ENCODE measurements at places on chromosomes 7 and 10. TPM values are rescaled to one million over a fixed set of nuclear protein-coding genes. Genes with fewer than 3 reads are reported as not detected.

KIF20B gene
- total RNA-seq: 15.0 TPM

BHLHA15 gene
- 0.39 TPM for total RNA-seq

SPAG6 gene
- total RNA-seq: not detected

ZNHIT1 gene
- 107 TPM for total RNA-seq

EGR2 gene
- total RNA-seq: 0.43 TPM

CNPY1 gene
- total RNA-seq: not detected

GPR15LG gene
- total RNA-seq: not detected

NEUROD6 gene
- total RNA-seq: not detected

C10orf62 gene
- total RNA-seq: not detected

ASB4 gene
- 0.29 TPM for total RNA-seq

AKR1B15 gene
- 32.0 TPM for total RNA-seq

ANKRD7 gene
- 0.36 TPM for total RNA-seq

ADAP1 gene
- total RNA-seq: 4.4 TPM

NUTM2E gene
- 0.53 TPM for total RNA-seq

SLC26A3 gene
- not detected for total RNA-seq

SPDYE2B gene
- not detected for total RNA-seq

MYL7 gene
- total RNA-seq: not detected

C10orf53 gene
- total RNA-seq: not detected

CYP3A5 gene
- 2.5 TPM for total RNA-seq

UBN2 gene
- 2.7 TPM for total RNA-seq

GHRHR gene
- total RNA-seq: not detected

PNLIP gene
- not detected for total RNA-seq

ADAM8 gene
- total RNA-seq: 4.4 TPM

OR6B1 gene
- total RNA-seq: not detected

ANKRD22 gene
- 0.35 TPM for total RNA-seq

FMC1 gene
- total RNA-seq: 37.4 TPM

VGF gene
- 26.2 TPM for total RNA-seq

HDAC9 gene
- 0.17 TPM for total RNA-seq

CDK6 gene
- total RNA-seq: 14.1 TPM

GTPBP10 gene
- total RNA-seq: 28.6 TPM

SLC37A3 gene
- total RNA-seq: 29.0 TPM

ARMH3 gene
- 12.6 TPM for total RNA-seq

TRIL gene
- total RNA-seq: not detected

STMP1 gene
- total RNA-seq: 34.8 TPM

PLEKHS1 gene
- total RNA-seq: 0.09 TPM

ASNS gene
- total RNA-seq: 68.2 TPM

PTPN20 gene
- 4.3 TPM for total RNA-seq

HNRNPH3 gene
- 284 TPM for total RNA-seq

CYP2C19 gene
- not detected for total RNA-seq

FAM180A gene
- not detected for total RNA-seq

All from A549 treated with CORT108297 at 1 μM for 4 hours (cell line).